ENCODE measurements at places on chromosomes 5 and 9.

DNA sequence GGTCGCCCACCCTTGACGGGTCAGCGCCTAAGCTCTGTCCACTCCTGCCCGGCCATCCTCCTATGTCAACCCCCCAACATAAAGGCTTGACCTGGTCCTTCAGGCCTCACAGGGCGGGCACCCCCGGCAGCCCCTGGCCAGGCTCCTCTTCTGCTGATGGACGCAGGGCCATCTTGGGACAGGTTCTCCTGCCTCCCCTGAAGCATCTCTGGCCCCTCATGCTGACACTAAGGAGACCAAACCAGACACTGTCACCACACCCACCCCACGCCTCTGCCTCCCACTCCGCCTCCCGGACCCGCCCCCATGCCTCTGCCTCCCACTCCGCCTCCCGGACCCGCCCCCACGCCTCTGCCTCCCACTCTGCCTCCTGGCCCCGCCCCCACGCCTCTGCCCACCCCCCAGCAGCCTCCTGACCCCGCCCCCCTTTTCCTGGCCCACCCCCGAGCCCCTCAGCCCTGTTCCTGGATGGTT lies 6.8 kb downstream of the OBP2A start:
- DNase-seq = no peak

- DNase-seq = no peak
These were observed 40.6 kb downstream of the TENT4A start for GRCh38 chr5:6753851-6754250.

- no peak for DNase-seq
These were observed 116.4 kb upstream of the FST start for GRCh38 chr5:53364061-53364460.

- peak; percentile 72 for DNase-seq
These were observed 60.4 kb upstream of the CAST start for GRCh38 chr5:96601715-96602244.

GRCh38 chr9:69040646-69041045 lies 5.1 kb downstream of the FXN start:
- DNase-seq = no peak

DNA sequence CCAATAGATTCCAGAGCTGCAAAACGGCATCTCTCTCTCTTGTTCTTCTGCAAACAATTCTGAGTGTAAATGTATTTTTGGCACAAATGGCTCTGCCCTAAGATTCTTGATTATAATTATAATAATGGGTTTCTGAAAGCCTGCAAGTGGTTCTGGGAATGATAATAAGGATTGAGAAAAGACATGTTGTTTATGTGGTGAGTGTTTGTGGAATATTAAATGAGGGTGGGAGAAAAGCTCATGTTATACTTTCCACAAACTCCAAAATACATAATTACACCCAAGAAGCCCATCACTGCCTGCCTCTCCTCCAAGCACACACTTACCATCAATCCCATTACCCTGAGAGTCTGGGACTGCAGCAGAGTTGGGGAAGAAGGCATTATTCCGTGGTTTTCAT lies 460.0 kb upstream of the BRINP1 start:
- no peak for DNase-seq

DNA sequence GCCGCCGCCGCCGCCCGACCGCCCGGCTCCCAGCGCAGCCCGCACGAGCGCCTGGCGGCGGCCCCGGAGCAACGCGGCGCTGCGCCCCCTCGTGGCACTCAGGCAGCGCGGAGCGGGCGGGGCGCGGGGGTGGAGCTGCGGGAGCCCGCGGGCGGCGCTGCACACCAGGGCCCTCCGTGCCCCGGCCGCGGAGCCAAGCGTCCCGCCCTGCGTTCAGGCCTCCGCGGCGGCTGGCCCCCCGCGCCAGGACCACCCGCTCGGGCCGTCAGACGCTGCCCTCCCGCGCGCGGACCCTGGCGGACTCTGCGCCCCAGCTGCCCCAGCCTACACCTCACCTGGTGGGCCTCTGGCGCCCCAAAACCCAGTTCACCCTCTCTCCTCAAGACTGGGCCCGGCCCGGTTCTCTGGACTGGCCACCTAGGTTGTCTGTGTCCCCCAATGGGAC lies at the start of gene RASGEF1C:
Gene RASGEF1C, minus strand, starts transcription at position 75 of the 445 bp plus-strand sequence. CDS start 71,159 bp downstream, outside the sequence.
- peak; percentile 95 for DNase-seq

DNA sequence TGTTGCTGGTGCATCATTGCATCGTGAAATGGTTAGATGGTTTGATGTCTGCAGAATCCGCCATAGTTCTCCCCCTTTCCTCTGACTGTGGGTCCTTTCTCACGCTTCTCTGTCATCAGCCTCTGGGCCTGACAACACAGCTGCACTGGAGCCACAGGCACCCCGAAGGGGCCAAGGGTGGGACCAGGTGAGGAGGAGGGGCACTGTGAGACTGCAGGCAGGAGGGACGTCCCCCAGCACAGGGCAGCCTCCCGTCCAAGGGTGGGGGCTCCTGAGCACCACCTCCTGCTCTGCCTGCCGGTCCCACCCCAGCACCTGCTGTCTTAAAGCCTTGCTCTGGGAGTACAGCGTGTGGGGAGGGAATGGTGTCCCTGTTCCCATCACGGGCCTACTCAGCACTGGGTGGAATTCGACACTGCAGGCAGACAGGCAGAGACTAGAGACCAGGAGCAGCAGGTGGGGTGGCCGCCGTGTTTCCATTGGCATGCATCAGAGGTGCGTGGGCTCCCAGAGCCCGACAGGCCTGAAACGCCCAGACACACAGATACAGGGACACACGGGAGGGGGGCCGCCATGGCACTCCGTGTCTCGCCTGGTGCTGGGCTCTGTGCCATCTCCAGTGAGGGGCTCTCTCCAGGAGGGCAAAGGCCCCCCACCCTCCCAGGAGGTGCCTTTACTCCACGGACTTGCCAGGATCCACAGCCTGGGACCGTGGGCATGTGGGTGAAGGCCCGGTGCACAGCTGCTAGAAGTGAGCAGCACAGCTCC lies 15.0 kb downstream of the CACNA1B start:
- DNase-seq = peak; percentile 36

GRCh38 chr9:115234094-115234493 lies 116.1 kb upstream of the TNC start:
- DNase-seq = no peak

DNA sequence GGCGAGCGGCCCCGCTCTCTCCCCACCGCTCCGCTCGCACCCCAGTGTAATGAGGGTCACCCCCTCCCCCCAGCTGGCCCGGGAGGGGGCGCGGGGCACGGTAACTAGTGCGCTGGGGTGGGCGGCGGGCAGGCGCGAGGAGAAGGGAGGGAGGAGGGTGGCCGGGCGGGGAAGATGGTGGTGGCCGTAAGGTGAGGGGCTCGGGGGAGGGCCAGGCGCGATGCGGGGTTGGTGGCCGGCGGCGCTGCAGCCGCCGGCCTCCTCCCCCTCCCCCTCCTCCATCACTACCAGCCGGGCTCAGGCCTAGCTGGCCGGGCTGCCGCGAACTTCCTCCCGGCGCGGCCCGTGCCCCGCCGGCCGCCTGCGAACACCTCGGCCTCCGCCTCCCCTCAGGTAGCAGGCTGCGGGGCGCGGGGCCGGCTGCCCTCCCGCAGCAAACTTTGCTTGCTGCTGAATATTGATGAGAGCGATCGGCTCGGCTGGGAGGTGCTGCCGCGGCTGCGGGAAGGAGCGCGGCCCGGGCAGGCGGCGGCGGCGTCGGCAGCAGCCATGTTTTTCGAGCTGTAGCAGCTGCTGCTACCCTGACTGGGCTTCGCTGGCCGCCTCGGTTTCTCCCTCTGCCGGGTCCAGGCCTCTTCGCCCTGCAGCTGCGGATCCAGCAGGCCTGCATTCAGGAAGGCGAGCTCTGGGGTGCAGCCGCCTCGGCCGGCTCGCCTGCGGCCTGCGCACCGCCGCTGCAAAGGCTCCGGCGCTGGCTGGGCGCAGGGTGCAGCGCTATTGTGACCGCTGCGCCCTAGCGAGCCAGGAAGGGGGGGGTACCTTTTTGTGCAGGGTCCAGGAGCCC lies 502 bp downstream of the NSD1 start:
- peak; percentile 77 for DNase-seq

- no peak for DNase-seq
These were observed 633.0 kb upstream of the C9orf72 start for GRCh38 chr9:28206280-28206679.

DNA sequence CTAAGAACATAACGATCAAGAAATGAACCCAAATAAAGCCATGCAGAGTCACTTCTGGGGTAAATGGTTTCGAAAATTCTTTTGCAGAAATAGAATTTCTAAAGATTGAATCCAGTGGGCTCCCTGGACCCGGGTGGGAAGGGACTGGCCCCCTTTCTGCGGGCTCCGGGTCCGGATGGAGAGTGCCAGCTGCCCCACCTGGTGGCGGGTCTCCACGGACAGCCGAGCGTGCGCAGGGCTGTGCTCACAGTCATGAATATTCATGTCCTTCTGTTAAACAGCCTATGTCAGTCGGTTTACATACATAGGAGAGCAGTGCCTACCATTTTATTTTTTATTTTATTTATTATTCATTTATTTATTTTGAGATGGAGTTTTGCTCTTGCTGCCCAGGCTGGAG lies 4.7 kb upstream of the PPP1R26 start:
- DNase-seq = peak; percentile 83

- no peak for DNase-seq
These were observed 265.1 kb upstream of the TAS2R1 start for GRCh38 chr5:9895302-9895645.

GRCh38 chr9:93112116-93112863 lies 16.3 kb downstream of the CARD19 start:
- no peak for DNase-seq

DNA sequence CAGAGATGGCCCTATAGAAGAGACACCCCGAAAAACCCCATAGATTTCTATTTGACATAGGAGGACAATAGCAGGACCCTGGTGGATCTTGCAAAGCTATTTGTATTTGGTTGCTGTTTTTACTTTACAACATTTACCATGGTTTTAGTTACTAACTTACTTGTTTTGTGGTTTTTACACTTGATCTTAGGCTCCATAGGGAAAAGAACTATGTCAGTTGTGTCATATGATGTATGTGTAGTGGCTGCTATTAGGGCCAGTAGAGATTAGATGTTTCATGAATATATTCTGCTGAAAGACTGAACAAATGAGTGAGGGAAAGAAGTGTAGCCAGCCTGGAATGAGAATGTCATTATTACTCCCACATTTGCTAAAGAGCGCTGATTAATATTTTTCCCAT lies 388.1 kb downstream of the SEMA5A start:
- no peak for DNase-seq

DNA sequence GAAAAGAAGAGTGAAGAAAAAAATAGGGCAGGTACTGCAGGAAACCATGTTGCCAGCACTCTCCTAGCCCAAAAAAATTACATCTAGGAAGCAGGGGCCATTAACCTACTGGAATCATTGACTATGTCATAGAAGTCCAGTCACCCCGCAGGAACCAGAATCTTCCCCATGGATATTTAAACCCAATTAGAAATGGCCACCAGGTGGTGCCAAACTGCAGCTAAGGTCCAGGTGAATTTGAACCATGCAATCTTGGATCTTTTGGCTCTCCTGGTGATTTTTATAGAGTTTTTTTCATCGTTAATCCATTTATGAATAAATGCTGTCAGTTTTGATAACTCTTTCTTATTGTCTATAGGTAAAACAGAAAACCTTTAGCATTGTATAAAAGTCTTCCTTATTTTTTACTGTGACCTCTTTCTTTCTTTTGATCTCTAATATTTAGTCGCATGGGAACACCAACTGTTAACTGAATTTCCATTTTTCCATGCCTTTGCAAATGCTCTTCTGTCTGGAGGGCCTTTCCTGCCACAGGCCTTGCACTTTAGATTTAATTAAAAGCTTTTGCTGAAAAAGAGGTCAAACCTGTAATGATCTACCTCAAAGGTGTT lies 147.5 kb upstream of the FGF10 start:
- peak; percentile 38 for DNase-seq

DNA sequence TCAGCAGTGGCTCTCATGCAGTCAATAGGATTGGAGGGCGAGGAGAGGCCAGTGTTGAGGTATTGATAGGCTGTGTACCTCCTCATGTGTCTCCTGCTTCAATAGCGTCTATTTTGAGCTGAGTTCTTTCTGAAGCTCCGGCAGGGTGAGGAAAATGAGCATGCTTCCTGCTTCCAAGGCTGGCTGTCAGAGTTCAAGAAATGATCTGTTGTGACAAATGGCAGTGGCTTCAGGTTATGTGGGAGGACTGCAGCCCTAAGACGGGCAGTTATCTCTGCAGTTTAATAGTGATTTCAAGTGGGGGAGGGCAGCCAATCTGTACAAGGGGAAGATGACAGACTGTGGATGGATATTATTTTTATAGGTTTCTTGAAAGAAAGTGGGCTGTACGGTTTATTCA lies 54.0 kb upstream of the CXCL14 start:
- DNase-seq = no peak

DNA sequence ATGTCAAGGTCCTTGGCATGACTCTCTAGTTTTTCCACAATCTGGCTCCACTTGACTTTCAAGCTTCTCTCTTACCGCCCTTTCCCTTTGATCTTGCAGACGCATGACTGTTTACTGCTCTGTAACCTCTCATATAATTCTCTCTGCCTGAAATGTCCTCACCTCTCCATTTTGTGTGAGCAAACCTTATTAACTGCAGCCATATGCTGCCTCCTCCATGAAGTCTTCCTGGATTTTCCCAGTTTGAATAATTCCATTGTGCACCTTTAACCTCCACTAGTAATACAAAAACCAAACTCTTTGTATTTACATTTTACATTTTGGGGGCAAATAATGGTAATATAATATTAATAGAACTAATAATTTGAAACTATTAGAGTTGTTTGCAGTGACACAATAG lies 9.5 kb upstream of the C9orf72 start:
- no peak for DNase-seq

DNA sequence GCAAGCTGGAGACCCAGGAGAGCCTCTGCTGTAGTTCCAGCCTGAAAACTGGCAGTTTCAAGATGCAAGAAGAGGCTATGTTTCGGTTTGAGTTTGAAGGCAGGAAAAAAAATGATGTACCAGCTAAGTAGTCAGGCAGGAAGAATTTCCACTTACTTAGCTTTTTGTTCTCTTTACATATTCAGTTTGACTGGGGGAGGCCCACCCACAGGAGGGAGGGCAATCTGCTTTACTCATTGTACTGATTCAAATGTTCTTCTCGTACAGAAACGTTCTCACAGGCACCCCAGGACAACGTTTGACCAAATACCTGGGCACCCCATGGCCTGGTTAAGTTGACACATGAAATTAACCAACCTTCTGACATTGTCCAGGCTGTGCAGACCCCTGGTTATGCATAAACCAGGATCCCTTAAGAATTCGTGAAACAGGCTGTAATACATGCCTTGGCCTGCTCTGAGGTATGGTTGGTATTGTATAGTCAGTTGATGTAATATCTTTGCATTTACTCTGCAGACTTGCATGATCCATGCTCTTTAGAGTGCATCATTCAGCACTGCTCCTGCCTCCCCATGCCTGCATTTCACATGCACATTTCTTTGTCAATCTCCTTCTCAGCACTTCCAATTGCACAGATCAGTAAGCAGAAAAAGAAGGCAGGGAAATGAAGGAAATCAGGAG lies 687.1 kb downstream of the TAF11L14 start:
- DNase-seq = no peak

DNA sequence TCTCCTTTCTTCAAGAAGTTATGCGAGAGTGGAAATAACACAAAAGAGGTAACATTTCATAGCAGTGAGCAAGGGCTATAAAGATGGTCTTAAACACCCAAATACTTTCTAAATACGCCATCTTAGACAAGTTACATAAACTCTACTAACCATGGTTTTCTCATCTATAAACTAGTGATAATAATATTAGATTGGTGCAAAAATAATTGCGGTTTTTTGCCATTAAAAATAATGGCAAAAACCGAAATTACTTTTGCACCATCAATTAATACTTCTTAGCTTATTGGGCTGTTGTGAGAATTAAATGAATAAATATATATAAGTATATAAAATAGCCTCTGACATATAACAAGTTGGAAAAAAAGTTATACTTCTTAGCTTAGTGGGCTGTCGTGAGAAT lies 23.7 kb downstream of the GABRA6 start:
- no peak for DNase-seq

GRCh38 chr5:132277971-132278853 lies 16.0 kb upstream of the SLC22A4 start:
- DNase-seq = no peak
